ENCODE measurements at places on chromosomes 13 and 19.
A peak's percentile ranks its signal among the peaks of the same experiment; 100 is the strongest.

DNA sequence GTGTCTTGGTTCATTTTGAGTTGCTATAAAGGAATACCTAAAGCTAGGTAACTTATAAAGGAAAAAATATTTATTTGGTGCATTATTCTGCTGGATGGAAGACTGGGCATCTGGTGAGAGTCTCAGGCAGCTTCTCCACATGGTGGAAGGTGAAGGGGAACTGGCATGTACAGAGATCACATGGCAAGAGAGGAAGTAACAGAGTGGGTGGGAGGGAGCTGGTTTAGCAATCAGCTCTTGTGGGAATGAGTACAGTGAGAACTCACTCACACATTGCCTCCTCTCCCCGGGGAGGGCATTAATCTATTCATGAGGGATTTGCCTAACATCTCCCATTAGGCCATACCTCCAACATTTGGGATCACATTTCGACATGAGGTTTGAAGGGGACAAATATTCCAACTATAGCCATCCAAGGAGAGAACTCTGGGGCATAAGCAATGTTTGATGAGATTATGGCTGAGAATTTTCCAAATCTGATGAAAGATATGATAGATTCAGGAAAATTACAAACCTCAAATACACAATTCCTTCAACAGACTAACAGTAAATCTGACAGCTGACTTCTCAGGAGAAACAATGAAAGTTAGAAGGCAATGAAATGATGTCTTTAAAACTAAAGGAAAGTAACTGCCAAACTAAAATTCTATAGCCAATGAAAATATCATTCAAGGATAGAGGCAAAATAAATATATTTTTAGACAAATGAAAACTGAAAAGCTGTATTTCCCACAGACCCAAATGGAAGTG lies 52.5 kb downstream of the MTUS2 start:
- no peak for DNase-seq

DNA sequence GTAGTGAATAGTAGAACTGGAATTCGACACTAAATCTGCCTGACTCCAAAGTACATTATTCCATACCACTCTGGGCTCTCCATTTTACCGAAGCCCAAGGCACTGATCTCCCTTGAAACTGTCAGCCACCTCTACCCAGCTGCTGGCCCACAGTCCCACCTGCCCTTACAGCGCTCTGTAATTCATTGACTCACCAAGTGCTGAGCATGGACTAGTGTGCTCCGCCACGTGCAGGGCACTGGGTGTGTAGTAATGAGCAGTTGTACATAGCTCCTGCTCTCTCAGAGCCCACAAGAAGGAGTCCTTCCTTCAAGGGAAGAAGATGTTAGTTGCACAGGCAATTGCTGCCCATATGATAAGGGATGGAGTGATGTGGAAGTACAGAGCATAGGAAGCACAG lies 76.6 kb upstream of the SIAH3 start:
- DNase-seq: no peak

GRCh38 chr13:70908795-70909194 lies 800.5 kb upstream of the KLHL1 start:
- DNase-seq: no peak

DNA sequence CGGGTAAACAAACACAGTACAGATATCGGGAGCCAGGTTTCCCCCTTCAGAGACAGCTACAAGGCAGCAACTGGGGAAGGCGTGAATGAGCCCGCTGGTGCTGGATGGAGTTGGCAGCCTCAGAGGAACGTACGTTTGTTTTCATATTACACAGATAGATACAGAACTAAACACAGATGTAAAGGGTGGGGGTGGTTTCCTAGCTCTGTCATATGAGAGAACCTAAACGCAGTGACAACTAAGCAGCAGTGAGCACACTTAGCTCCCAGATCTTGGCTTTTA lies 32.8 kb downstream of the MLLT1 start:
- no peak for DNase-seq

GRCh38 chr13:94859278-94859691 lies 146.9 kb upstream of the SOX21 start:
- no peak for DNase-seq

DNA sequence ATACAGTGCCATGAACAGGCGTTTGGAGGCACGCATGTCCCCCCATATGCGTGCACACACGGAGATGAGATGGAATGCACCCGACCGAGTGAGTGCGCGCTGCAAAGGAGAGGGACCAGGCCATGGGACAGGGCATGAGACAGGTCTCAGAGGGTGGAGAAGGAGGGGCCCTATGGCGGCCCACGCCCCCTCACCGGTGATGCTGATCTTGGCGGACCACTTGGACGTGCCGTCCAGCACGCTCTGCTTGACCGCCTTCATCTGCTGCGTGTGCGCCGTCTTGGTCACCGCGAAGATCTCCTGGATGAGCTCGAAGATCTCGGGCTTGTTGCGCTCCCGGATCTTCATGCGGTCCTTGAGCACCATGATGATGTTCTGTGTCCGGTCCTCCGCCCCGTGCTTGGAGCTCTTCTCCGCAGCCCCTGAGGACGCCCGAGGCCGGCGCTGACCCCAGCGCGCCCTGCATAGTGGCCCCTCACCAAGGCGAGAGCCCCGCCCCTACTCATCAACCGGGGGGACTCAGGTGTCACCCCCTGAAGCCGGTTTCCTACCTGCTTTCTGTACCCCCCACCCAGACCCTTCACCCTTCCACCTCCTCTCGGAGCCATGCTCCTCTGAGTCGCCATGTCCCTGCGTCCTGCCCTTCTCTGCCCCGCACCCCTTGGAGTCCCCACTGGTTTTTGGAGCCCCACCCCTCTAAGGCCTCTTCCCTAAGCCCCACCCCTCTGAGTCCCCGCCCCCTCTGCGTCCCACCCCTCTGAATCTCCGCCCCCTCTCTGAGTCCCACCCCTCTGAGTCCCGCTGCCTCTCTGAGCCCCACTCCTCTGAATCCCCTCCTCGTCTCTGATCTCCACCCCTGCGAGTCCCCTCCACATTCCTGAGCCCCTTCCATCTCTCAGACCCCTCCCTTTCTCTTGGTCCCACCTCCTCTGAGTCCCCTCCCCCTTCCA lies 40.8 kb downstream of the UNC13A start:
- no peak for DNase-seq

DNA sequence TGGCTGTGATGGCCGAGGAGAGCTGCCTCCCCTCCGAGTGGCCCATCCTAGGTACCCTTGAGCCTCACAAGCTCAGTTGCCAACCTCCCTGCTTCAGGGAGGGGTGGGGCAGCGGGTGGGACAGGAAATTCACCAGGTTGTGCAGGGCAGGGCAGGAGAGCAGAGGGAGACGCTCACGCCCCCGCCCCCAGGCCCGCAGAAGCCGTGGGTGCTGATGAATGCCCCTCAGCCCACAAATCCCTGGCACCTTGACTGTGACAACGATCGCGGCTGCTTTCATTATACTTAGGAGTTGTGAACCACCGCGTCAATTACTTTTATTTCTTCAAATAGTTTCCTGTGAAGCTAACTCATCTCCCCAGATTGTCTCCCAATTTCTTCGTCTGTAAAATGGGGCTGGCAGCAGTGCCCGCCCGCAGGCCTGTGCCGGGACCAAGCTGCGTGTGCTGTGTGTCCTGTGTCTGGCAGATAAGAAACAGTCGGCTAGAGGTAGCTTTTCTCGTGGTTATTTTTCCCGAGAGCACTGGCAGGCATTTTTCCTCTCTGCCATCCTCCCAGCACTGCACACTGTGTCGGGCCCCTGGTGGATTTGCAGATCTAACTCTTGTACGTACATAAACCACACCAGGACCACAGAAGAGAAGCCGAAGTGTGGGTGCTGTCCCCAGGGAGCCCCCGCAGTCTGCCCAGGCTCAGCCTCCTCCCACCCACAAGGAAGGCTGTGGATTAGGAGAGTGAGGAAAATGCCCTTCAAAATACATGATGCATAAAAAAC lies 7.9 kb upstream of the RASA3 start:
- peak; percentile 29 for DNase-seq

- no peak for DNase-seq
These were observed 60.0 kb upstream of the SPRY2 start for GRCh38 chr13:80400865-80401426.

- DNase-seq: peak; percentile 70
These were observed 2.1 kb upstream of the HOOK2 start for GRCh38 chr19:12777217-12778016.

- no peak for DNase-seq
These were observed 97.7 kb upstream of the DOCK9 start for GRCh38 chr13:99075268-99076191.

DNA sequence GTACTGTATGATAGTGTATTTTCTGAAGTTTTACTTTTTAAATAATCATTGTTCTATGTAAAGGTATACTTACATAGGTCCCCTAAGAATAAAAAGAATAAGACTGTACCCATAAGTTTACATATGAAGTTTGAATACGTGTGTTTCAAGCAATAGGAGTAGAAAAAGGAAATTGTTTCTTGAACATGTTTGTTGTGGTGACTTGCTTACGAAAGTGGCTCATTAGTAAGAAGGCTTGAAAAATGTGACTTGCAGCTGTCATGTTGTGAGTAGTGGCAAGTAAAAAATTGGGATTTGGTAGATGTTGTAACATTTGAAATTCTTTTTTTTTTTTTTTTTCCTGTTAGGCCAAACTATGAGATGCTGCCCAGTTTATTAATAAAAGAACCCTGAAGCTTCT lies 203.3 kb downstream of the LMO7 start:
- DNase-seq: no peak

- DNase-seq: no peak
These were observed 88.2 kb downstream of the KCTD12 start for GRCh38 chr13:76798037-76798436.
